Eye (tissue), 1 donor: ENCODE measurements at places on chromosomes 1 and 21.
A peak's percentile ranks its signal among the peaks of the same experiment; 100 is the strongest.

DNA sequence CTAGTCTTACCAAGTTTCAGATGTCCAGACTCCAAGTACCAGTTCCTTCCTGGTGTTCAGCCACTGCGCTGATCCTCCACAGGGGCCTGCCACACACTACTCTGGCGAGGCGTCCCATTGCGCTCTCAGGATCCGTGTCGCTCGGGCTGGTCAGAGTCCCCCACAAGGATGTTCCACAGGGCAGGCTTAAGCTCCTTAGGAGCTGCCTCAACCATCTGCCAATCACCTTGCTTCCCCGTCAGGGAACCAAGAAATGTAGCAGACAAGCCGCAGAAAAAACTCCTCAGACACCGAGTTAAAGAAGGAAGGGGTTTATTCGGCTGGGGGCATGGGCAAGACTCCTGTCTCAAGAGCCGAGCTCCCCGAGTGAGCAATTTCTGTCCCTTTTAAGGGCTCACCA is 9.8 kb downstream of the OR2W3 start:
- DNase-seq: no peak

DNA sequence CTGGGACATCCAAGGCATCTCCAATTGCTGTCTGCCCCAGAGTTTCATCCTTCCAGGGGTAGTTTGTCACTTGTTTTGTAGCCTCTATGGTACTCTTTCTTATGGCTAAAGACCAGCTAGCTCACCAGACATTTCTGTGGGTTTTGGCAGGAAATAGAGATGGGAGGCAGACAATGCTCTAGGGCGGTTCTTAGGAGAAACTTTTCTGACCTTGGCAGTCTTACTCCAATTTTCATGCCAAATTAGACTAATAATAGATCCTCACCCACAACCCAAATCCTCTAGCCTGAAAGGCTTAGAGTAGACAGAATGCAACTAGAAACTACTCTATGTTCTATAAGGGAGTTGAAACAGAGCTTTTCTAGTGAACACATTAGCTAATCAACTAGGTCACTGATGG is 69.8 kb downstream of the LRIG2 start:
- no peak for DNase-seq

- no peak for DNase-seq
Measured at GRCh38 chr1:66696771-66697170, 55.5 kb upstream of the DYNLT5 start.

DNA sequence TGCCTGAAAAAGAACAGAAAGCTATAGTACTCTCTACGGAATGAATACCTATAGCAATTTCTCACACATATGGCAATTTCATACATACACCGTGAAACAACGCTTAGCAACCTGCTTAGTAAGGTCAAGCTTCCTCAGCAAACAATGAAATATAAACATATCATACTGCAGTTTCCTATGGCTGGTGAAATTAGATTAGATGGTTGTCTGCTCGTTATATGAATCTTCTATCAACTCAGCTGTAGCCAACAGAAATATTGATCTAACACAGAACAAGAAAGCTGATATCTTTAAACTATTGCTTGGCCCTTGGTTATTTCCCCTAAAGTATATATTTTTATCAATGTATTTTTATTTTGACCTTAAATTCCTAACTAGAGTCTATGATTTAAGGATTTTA is 187.8 kb downstream of the SLC44A5 start:
- DNase-seq: peak; percentile 9

DNA sequence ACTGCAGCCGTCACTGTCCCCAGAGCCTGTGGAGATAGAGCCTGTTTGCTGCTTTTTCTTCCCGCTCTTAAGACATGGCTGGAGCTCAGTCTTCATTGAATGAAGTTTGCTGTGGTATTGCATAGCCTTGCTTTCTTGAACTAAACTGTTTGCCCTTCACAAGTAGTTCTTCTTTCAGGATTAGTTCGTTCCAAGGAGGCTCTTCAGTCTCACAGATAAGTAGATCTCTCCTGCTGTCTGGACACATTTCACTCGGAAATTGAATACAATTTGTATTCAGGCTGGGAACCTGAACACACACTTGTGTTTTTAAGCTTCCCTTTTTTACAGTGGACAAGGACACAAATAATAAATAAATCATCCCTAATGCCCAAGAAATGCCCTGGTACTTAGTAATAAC is 34.7 kb downstream of the IFNAR1 start:
- DNase-seq: no peak

GRCh38 chr21:37263827-37264600 is 3.1 kb downstream of the VPS26C start:
- DNase-seq: peak; percentile 60

- DNase-seq: peak; percentile 97
Measured at GRCh38 chr1:155061381-155062150, 2.0 kb upstream of the EFNA4 start.

- DNase-seq: no peak
Measured at GRCh38 chr21:29264721-29265120, 34.0 kb upstream of the BACH1 start.

GRCh38 chr21:44609193-44609592 is 2.7 kb upstream of the KRTAP10-8 start:
- no peak for DNase-seq

DNA sequence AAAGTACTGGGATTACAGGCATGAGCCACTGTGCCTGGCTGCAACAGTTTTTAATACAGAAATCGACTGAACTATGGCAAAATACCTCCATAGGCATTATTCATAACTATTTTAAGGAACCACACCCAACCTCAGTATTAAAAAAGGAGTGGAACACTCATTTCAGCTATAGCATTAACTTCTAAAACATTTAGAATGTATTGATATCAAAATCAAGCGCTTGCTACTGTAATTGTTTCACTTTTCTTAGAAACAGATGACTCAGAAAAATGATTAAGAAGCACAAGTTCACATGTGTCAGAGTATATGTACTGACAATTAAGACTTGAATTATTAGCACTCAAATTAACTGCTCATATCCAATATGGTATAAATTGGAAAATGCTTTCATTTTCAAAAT is 15.1 kb downstream of the AIDA start:
- no peak for DNase-seq

DNA sequence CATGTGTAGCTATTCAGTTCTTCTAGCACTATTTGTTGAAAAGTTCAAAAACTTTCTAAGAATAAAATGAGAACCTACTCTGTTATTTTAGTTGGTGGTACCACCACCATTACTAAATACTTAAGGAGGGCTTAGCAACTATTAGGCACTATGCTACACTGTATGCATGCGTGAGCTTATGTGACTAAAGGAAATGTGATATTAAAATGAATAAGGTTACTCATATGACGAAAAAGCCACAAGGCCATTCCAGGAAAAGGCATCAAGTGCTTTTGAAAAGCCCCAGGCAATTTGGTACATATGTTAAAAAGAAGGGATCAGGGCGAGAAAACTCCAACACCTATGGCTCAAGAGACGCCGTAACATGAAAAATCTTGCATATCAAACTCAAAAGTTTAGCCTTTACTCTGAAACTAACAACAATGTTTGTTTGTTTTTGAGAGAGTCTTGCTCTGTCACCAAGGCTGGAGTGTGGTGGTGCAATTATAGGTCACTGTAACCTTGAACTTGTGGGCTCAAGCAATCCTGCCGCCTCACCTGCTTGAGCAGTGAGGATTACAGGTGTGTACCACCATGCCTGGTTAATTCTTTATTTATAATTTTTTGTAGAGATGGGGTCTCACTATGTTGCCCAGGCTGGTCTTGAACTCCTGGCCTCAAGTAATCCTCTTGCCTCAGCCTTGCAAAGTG is 42.5 kb downstream of the EPRS1 start:
- no peak for DNase-seq

DNA sequence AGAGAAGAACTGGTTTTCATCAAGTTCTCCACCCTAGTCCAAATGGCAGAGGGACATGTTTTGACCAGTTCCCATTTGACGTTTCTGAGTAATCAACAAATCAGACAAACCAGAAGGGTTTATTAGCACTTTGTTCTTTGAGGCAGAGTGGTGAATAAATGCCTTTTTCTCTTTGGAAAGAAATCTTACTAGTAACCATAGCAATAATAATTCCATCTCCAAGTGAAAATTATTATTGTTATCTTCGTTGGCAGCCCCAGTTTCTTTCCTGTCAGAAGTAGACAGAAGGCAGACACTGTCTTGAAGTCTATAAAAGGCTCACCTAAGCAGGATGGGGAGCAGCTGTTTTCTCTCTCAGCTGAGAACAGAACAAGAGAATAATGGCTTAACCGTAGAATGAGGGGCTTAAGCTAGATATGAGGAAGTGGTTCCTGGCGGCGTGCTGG is 391.6 kb downstream of the PBX1 start:
- no peak for DNase-seq

DNA sequence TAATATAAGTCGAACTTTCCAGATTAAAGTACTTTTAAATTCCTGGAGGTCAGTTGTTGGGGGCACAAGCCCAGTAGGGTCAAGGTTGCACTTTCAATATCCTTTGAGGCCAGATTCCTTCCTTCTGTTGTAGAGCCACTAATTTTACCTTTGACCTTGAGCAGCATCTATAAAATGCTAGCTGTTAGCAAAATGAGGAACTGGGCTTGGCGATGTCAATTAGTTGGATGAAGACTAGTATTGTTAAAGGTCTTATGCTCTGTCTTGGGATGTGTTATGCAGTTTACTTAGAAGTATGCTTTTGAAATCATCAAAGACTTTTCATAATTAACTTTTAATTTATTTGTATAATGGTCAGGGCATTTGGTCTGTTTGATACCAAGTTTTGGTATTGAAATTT is 425.9 kb upstream of the PROX1 start:
- DNase-seq: no peak

GRCh38 chr1:8406011-8406410 is 88.1 kb downstream of the SLC45A1 start:
- no peak for DNase-seq

DNA sequence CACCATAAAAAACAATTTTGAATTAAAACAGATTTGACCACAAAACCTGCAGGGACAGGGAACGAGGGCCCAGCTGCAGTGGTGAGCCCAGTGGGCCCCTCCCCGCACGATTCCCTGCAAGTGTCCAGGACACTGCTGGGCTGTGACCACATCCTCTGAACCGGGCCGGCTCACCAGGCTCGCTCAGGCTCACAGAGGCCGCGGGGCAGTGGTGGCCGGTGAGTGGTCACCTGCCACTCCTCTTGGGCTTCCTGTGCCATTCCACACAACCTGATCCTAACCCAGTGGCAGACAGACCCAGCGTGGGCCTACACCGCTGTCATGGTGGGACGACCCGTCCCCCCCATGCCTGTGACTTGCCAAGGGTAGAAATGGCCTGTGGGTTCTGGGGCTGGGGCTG is 36.5 kb upstream of the RIPK4 start:
- no peak for DNase-seq
